Epithelial cell of prostate (primary cell): ENCODE measurements at places on chromosomes 6 and 20.

DNA sequence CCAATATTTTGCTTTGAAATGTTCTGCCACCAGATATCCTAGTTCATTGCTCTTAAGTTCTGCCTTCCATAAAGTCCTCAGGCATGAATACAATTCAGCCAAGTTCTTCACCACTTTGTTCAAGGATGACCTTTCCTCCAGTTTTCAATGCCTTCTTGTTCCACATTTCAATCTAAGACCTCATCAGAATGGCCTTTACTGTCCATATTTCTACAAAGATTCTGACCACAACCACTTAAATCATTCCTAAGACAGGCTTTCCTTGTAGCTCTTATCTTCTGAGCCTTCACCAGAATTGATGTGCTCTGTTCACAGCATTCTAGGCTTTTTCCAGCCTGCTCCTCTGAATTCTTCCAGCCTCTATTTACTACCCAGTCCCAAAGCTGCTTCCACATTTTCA, 319.0 kb downstream of the HACE1 start:
- DNase-seq, result no peak

DNA sequence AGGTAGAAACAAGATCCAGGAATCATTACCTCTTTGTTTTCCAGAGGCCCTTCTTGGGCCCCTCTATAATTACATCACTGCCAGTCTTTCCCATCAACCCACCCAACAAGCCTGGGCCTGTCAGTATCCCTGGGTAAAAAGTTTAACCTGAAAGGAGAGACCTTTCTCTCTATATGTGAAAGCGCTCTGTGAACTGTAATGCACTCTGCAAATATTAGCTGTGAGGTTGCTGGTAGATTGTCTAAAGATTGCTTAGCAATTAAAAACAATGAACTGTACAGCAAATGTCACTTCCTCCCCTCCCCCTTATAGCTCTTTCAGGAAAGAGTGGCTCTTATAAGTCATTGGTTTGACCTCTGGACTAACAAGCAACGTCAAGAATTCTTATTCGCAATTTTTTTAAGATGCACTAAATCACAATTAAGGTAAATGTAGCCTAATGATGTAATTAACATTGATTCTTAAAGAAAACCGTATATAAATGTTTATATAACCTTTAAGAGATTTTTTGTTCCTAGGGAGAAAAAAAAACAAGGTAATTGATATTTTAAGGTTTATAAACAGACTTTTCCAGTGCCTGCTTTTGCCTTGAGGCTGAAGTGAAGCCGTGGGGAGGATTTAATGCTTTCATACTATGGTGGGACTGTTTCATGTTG, 18.4 kb downstream of the ECT2L start:
- DNase-seq, result no peak

DNA sequence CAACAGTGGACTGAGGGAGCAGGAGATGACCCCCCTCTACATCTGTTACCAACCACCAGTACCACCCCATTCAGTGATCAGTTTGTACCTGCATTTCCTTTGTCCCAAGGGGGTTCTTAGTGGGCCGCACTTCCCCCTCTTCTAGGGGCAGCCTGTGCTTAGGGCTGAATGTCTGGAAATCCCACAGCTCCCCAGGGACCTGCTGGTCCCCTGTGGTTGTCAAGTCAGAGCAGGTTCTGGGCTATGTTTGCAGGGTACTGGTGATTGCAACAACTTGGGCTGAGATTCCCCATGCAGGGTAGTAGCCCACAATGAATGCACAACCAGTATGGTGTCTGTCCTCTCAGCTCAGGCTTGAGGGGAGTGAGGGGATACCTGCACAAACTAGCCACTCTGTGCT, 39.7 kb upstream of the COL10A1 start:
- no peak for DNase-seq

- DNase-seq, result no peak
Measured at GRCh38 chr20:25685276-25686080, 11.2 kb downstream of the ZNF337 start.

DNA sequence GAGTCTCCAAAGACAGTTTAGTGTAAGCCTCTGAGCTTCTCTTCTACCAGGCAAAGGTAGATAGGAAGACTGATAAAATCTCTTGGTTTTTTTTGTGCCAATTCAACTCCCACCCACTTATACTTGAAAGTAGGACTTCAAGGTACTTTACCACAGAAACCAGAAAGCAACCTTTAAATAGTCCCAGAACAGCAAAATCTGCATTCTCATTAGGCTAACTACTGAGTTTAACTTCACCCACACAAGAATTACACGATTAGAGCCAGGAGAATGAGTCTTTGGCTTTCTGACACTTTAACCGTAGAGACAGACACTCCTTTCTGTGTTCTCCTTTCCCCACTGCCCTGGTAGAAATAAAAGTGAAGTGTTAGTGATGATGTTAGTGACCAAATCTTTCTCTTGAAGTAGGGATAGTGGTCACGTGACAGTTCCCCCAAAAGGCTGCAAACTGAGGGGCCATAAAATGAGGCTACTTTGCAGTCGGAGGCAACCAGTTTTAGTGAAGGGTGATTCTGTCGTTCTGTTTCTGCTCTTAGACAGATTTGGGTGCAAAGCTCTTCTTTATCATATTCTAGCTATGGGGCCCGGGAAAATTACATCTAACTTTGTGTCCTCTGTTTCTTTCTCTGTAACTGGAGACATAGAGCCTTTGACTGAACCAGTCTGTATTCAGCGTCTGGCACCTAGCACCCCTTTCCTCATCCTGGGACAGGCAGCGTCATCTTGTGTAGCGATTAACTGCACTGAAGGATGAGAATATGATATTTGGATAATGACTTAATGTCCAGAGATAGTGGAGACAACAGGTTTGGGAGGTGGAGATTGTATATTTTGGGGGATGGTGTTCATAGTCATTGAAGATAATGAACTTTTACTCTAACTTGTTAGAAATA, 206.4 kb upstream of the CITED2 start:
- no peak for DNase-seq

DNA sequence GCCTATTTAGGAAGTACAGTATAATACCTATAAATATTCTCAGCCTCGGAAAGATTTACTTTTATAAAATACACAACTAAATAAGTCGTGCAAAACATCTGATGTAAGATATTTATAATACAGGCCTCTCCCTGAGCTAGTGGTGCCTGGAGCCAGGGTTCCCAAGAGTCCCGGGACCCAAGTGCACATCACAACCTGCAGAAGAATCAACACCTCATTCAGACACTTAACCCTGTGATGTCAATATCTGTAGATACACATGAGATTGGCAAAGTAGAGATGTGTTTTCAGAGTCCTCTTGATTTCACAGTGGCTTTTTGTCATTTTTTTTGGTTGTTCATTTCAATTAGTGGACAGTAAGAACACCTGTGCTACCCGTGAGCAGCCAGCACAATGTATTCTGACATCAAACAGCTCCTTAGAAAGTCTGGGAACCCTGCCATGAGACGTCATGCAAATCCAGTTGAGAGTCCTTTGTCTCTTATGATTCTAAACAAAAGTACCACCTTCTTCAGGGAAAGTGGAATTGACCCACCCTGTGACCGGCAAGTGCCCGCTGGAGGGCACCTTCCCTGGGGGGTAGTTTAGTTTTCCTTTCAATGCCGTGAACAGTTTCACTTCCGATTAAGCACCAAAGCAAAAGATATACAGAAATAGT, 101.6 kb downstream of the DACT2 start:
- no peak for DNase-seq

DNA sequence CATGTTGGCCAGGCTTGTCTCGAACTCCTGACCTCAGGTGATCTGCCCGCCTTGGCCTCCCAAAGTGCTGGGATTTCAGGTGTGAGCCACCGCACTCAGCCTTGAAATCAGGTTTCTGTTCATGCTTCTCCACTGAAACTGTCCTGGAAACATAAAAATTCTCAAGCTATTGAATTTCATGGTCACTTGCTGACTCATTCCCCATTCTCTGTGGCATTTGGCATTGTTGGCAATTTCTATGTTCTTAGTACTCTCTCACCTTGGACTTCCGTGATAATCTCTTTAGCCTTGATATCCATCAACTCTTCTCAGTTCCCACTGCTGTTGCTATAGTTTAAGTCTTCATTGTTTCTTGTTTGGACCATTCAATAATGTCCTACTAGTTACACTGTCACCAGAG, 6.2 kb downstream of the SEL1L2 start:
- no peak for DNase-seq

- no peak for DNase-seq
Measured at GRCh38 chr6:90701146-90701781, 114.4 kb upstream of the MAP3K7 start.

GRCh38 chr6:138336221-138336620, 41.5 kb upstream of the SMIM28 start:
- no peak for DNase-seq

- no peak for DNase-seq
Measured at GRCh38 chr6:30171677-30172471, 8.5 kb downstream of the TRIM15 start.

DNA sequence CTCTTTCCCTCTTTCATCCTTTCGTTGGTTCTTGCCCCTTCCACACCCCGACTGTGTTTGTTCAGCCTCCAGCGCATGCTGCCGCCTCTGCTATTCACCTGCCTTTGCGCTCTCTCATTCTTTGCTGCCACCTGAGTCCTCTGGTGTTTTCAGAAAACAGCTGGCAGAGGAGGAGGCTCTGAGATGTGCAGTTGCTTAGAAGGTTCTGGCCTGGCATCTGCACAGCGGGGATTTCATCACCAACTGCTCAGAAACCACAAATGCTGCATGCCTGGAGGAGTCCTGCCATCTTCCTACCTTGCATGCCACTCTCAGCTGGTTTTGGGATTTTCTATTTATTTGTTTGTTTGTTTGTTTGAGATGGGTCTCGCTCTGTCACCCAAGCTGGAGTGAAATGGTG, 39.2 kb upstream of the CLDN20 start:
- DNase-seq, result no peak
